ENCODE measurements at places on chromosomes 12 and 14.

DNA sequence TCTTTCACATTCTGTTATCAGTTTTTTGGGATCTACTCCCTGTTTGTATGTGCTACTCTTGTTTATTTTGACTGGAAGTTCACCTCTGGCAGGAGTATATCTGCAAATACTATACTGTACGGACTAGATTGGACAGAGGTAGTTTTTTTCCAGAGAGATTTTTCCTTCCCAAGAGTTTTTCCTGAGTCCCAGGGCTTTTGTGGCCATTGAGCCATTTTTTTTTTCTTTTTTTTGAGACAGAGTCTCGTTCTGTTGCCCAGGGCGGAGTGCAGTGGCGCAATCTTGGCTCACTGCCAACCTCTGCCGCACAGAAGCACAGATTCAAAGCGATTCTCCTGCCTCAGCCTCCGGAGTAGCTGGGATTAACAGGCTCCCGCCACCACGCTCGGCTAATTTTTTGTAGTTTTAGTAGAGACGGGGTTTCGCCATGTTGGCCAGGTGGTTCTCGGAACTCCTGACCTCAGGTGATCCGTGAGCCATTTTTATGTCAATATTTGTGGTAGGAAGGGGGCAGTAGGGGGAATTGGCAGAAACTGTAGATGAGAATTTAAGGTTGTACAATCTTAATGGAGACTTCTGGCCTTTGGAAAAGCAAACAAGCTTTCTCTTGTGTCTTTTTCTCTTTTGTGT is 19.4 kb downstream of the KTN1 start:
- no peak for DNase-seq

GRCh38 chr12:131229426-131230339 is 276.0 kb downstream of the ADGRD1 start:
- DNase-seq, result peak; percentile 98

GRCh38 chr14:67941456-67942018 is 122.0 kb downstream of the RAD51B start:
- DNase-seq, result no peak

- DNase-seq, result no peak
Observed at GRCh38 chr14:99508896-99509629, 27.9 kb downstream of the CCNK start.

GRCh38 chr12:120725659-120726509 is at the start of gene ACADS:
Gene ACADS, plus strand, starts transcription at chr12:120725826. Its CDS starts 60 bp downstream, at chr12:120725886.
- DNase-seq, result peak; percentile 85

DNA sequence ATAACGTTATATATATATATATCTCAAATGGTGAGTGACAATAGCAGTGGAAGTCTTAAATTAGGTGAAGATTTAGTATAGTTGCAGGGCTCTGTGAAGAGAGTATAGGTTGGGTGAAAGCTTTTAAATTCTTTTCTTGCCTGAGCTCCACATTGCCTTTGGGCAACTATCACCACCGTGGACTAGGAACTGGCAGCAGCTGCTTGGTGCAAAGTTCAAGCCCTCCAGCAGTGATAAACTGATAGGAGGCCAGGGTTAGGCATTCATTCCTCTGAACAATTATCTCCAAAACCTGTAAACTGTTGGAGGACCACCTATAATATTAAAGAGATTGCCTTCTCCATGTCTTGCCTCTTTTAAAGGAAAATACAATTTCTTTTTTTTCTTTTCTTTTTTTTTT is 91.2 kb upstream of the ATXN7L3B start:
- DNase-seq, result no peak

- DNase-seq, result peak; percentile 49
Observed at GRCh38 chr14:61101803-61102548, 120.9 kb downstream of the SLC38A6 start.

DNA sequence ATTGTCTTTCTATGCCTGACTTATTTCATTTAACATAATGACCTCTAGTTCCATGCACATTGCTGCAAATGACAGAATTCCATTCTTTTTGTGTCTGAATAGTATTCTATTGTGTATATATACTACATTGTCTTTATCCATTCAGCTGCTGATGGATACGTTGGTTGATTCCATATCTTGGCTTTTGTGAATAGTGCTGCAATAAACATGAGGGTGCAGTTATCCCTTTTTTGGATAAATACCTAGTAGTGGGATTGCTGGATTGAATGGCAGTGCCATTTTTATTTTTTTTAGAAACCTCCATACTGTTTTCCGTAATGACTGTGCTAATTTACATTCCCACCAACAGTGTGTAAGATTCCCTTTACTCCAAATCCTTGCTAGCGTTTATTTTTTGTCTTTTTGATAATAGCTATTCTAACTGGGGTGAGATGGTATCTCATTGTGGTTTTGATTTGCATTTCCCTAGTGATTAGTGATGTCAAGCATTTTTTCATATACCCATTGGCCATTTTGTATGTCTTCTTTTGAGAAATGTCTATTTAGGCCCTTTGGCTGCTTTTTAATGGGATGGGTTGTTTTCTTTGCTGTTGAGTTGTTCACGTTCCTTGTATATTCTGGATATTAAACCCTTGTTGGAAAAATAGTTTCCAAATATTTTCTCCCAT is 2.3 kb downstream of the OAS2 start:
- DNase-seq, result no peak
